ENCODE measurements at places on chromosomes 5 and 9. TPM values are rescaled to one million over a fixed set of nuclear protein-coding genes. Genes with fewer than 3 reads are reported as not detected.

The TMEM215 gene
- not detected for total RNA-seq

DNA sequence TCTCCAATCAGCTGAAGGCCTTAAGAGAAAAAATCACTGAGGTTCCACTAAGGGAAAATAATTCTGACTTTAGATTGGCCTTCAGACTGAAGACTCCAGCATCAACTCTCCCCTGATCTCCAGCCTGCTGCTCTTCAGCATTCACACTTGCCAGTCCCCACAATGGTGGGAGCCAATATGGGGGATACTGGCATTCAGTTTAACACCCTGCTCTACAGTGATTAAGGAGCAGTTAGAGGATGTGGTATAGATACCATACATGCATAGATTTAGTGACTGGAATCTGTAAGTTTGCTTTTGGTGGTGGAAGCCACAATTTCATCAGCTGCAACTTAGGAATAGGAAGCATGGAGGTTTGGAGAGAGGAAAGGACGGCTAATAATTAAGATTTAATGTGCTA is 2017.7 kb upstream of the CDH6 start:
- DNase-seq = no peak

- DNase-seq = no peak
Measured at GRCh38 chr9:128204858-128205257, 1.7 kb downstream of the DNM1 start.

GRCh38 chr9:95382433-95382832 is 64.9 kb upstream of the FANCC start:
- no peak for DNase-seq
